ENCODE measurements at places on chromosomes 1 and 21. TPM values are rescaled to one million over a fixed set of nuclear protein-coding genes. Genes with fewer than 3 reads are reported as not detected.

Gene FLG2
- total RNA-seq: not detected

DNA sequence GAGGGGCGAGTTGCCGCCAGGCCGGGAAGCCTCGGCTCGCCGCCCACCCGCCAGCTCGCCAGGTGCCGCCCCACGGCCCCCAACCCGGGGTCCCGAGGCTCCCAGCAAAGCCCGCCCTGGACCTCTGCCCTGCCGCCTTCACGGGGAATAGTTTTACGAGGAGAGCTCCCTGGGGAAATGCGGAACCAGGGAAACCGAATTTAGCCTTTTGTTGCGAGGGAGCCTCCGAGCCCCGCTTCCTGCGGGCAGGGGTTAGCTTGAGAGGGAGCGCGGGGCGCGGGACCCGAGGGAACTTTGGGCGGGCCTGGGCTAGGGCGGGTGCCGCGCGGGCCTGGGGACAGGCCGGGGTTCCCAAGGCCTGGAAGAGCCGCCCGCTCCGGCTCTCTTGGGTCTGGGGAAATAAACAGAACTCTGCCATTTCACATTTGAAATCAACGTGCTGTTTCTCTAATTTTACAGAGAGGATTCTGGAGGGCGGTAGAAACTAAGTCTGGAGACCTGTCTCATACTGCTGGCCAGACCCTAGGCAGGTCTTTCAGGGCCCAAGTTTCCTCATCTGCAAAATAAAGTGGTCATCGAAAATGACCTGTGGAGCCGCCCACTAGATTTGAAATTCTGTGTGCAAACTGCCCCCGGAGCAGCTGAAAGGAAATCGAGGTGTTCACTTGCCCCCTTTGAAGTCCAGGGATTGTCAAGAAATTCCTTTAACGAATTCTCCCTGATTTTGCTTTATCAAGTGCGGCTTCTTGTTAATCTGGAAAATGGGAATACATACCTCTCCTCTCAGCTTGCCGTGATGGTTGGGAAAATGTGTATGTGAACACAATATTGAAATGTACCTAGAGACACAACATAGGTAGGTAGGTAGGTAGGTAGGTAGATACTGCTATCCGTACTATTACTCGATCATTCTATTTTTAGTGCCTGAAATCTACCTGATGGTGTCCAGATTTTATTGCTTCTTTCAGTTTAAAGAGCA is 749 bp upstream of the GLUL start:
- no peak for DNase-seq

DNA sequence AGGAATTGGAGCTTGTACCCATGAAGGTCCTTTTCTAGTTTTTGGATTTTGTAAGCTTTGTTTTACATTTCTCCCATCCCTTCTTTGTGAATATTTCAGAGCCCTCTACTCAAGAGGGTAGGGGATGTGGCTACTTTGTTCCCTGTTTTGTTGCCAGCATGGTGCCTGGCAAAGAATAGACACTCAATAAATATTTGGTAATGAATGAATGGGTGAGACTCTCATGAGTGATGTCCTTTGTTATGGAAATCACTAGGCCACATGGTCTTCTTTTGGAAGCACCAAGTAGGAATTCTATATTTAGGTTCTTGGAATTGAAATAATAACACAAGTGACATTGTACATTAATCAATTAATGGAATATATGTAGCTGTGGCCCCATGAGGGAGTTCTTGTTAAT is 26.8 kb upstream of the ATP5PO start:
- DNase-seq: no peak

Gene COL16A1
- total RNA-seq: 26.2 TPM

GRCh38 chr1:223143537-223144248 is 645 bp upstream of the TLR5 start:
- no peak for DNase-seq

Gene LEFTY2
- total RNA-seq: not detected

Gene FCRL2
- not detected for total RNA-seq

DNA sequence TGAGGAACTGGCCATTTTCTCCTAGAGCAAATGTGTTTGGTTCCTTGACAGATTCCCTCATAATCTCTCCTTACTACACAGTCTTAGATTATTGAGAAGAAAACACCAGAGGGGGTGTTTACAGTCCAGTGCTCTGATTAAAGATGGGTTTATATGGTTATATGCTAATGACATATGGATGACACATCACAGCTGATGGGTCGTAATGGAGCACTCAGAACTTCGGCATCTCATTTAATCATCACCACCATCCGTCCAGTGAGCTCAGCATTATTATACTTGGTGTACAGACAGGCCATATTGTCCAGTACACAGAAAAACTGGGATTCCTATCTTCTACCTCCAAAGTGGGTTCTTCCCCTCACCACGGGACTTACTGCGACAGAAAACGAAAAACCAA is 22.3 kb upstream of the NR5A2 start:
- DNase-seq: peak; percentile 13

DNA sequence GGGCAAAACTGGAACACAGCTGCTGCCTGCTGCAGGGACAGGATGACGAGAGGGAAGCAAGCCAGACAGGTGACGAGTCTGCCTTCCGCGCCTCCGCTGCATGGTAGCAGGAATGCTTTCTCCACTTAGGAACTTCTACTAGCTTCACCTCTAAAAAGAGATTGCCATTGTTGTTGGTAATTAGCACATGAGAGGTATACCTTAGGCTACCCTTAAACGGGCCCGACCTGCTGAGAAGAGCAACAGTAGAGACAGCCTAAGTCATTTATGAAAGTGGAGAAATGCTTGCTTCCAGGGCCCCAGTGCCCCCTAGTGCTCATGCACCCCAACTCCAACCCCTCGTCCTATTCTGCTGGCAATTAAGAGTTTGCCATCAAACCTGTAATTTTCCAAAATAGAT is 96.9 kb upstream of the AKT3 start:
- peak; percentile 33 for DNase-seq

Gene KRTAP12-2
- not detected for total RNA-seq

DNA sequence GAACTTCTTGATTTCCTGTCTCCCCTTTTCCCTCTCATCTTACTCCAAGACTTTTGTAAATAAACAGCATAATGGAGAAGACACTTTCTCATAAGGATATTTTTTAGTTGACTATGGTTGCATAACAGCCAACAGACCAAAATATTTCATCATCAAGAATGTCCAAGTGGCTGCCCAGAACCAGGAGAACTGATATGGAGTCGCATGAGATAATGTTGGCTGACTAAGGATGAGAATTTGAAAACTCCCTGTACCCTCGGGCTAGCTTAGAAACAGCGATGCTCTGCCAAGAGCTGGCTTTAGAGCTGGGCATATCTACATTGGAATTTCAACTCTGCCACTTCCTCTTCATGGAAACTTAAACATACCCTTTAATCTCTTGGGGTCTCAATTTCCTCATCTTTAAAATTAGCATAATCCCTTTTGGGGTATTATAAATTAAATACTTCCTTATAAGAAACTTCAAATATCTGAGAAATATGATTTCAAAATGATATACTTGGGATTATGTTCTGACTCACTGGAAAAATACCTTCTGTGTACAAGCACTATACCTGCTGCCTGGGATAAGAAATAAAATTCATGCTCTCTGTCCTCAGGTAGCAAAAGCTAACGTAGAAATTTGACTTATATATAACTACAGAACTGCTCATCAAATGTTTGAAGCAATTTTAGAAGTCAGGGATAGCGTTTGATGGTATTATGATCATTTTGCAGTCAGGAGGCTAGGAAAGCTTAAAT is 777.3 kb downstream of the LTN1 start:
- peak; percentile 35 for DNase-seq

- DNase-seq: no peak
Measured at GRCh38 chr1:7827126-7827955, 25.5 kb downstream of the UTS2 start.

DNA sequence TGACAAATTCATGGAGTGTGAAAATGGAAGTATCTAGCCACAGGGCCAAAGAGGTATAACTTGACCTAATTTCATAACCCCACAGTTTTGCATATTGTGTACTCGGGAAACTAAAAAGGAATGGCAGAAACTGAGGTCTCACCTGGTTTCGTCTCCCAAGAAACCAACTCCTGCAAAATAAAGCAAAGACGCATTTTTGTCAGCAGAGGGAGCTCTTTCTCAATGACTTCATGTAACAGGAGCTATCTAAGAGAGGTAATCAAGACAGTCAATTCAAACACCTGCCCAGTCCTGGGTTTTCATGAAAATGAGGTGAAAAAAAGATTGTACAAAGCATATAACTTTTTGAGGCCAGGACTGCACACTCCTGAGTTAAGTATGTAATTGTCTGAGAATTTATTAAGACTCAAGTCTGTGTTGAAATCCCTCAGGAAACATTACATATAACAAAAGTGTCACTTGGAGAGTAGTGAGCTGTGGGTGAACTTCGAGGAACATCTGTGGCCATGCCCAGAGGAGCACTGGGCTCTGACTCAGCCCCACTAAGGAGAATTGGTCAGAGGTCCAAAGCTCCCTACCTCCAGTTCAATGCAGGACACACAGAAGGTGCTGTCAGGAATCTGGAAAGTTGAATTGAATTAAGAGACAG is 17.6 kb downstream of the FCRL4 start:
- peak; percentile 54 for DNase-seq

Gene UBL4B
- 0.83 TPM for total RNA-seq

GRCh38 chr1:229027158-229027557 is 243.8 kb upstream of the RAB4A start:
- no peak for DNase-seq

Data from A172 (cell line).